ENCODE measurements at places on chromosomes 12 and 14.

DNA sequence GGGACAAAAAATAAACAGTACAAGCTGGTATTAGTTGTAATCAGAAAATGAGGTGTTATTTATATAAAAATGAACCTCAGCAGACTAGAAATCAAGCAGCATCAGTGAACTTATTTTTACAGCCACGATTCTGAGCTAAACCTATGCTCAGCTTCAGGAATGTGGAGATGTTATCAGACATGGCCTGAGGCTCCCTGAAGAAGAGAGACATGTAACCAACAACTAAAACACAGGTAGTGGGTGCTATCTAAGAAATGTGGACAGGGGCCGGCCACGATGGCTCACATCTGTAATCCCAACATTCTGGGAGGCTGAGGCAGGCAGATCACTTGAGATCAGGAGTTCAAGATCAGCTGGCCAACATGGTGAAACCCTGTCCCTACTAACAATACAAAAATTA is 534.3 kb downstream of the VRK1 start:
- DNase-seq, result no peak

- no peak for DNase-seq
These were observed 73.1 kb upstream of the GPR68 start for GRCh38 chr14:91317381-91318308.

DNA sequence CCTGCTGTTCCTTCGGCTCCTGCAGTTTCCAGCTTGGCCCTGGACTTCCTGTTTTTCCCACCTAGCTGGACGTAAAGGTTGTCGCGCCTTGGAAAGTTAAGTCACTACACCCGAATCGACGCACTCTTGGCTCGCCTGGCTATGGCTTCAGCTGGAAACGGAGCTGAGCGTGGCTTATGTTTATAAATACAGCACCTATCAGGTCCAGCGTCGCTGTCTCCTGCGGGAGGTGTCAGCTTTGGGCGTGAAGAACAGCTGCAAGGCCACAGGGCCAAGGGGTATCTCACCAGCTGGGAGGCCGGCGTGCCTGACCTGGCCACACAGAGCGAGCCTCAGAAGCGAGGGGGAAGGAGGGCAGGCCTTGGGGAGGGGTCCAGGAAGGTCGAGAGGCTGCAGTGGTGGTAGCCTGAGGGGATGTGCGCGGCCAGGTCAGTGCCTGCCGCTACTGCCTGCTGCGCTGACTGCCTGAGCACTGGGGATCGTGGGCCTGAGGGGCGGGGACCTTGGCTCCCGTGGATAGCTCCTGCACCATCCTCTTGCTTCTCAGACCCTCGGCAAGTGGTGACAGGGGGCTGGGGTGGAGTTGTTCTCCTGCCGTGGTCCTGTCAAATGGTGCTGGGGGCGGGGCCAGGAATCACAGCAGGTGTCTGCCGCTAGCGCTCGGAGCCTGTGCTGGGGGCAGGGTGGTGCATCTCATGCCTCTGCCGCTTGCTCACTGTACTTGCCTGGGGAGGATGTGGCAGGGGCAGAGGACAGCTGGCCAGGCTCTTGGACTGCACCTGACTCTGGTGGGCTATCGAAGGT is 12.5 kb downstream of the PACS2 start:
- DNase-seq, result no peak

DNA sequence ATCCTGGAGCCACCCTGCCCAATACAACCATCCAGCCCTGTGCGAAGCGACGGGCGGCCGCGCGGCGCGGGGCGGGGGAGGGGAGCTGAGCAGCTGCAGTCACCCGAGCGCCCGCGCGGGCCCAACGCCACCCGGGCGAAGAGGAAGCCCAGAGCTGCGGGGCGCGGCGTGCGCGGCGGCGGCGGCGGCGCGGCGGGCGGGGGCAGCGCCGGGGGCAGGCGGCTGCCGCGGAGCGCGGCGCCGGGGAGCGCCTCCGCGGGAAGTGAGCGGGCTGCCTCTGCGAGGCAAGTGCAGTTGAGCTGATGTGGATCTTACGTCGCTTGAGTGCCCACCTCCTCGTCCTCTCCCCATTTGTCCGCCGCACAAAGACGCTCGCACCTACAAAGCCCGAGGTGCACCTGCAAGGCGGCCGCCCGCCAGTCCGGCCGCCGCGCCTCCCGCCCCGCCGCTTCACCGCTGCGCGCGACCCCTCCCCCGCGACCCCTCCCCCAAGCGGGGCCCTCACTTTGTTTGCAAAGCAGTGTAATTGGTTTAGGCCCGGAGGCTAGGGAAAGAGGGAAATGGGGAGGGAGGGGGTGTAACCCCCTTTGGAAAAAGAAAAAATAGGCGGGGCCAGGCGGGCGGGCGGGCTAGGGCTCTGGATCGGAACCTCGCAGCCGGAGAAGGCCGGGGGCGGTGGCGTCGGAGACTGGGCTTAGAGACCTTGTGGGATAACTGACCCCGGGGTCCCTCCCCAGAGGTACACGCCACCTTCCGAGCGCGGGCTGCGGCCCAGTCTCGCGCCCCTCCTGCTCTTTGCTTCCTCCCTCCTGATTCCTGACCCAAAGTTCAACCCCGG is at the start of the genes FOXA1 and TTC6:
Gene FOXA1 (minus strand): TSS at position 279 of the 838 bp plus-strand sequence. CDS start 277 bp downstream, at position 2.
Gene TTC6 (plus strand): TSS at position 659 of the 838 bp plus-strand sequence. CDS start 26,436 bp downstream, outside the sequence.
- peak; percentile 79 for DNase-seq

DNA sequence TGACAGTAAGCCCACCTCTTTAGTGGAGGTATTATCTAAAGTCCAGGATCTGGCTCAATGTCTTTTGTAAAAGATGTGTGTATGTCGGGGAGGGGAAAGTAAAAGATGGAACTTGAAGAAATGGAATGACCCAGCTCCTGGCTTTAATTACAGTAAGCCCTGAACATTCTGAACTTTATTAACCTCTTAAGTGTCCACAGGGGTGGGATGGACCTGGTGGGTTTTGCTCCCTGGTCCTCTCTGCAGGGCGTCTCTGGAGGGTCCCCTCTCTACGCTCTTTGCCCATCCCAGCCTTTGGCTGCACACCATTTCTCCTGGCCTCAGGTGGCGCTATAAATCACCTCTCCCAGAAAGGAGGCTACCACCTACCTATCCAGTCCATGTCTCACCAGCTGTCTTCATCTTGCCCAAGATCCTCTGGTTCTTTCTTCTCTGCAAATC is 3.7 kb upstream of the CISTR start:
- no peak for DNase-seq

GRCh38 chr14:94377866-94378470 is 10.4 kb downstream of the SERPINA1 start:
- no peak for DNase-seq

GRCh38 chr12:31002999-31003398 is 70.7 kb upstream of the DDX11 start:
- no peak for DNase-seq

DNA sequence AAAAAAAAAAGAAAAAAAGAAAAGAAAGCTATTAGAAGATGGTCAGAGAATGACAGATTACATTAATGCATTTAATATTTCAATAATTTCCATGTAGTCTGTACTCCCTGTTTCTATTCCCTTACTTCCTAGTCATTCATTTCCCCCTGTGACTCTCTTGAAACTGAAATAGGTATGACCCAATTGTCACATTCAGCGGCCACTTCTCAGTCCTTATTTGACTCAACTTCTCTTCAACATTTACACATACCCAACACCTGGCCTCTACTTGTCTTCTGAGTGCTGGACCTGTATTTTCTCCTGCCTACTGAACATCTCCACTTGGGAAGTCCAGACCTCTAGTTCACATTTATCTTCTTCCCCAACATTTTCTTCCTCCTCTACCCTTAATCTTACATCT is 7.2 kb downstream of the EEA1 start:
- DNase-seq, result no peak

DNA sequence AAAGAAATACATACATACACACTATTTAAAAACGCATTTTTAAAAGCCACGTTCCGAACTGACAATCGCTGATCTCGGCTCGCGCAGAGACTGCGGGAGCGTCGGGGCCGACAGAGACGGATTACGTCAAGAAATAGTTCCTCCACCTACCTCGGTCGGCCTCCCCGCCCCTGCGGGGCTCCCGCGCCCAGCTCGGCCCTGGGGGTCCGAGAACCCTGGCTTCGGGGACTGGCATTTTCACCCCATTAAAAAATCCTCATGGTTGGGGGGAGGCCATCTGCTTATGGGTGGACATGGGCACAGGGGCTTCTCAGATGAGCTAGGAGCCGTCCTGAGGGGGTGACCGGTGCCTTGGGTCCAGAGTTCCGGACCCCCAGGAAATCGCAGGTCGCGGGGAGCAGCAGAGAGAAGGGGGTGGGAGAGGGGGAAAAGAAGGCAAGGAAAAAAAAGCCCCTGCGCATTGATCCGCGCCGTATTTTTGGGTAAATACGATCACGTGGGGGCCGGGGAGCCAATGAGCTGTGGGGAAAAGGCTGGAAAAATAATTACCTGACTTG is 324 bp upstream of the HOXC9 start:
- no peak for DNase-seq

- DNase-seq, result no peak
These were observed 3.3 kb downstream of the BRMS1L start for GRCh38 chr14:35829449-35829848.

DNA sequence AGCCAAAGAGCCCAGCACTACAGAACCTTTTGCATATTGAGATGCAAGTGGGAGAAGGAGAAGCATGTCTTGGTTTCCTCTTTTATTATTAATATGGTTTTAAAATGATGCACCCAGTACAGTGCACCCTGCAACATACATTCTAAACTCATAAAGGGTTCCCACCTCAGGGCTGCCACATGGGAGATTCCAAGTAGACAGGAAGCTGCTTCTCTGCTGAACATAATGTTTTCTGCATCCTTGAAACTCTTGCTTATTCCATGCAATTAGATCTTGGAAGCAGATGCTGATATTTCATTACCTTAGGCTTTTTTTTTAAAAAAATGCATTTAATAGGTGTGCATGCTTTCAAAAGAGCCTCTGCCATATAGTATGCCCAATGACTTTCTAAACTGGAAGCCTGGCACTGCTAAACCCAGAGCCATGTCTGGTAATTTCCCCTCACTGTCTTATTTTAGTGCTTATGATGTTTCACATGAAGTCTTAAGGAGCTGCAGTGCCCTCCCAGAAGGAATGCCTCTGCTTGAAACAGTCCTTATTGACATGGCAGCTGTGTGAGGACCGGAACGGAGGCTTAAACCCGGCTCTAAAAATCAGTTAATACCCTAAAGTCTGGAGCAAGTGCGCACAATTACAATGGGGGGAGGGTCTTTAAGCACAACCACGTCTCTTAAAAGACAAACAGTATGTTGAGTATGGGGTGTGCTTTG is 2.0 kb upstream of the SIX1 start:
- DNase-seq, result no peak

DNA sequence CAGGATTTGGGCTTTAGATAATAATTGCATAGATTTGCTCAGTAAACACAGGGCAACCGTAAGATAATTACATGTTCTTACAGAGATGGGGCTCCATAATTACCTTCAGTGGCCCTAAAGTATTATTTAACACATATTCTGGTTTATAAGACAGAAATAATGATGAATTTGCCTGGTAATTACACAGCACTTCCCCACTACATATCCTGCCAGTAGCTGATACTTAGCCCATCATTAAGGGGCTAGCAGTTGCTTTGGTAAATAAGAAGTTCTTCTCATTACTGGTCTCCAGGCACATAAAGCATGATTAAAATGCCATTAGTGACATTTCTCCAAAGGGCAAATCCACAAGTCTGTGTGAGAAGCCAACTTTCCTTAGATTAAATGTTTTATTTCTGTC is 158.7 kb downstream of the NUAK1 start:
- no peak for DNase-seq

DNA sequence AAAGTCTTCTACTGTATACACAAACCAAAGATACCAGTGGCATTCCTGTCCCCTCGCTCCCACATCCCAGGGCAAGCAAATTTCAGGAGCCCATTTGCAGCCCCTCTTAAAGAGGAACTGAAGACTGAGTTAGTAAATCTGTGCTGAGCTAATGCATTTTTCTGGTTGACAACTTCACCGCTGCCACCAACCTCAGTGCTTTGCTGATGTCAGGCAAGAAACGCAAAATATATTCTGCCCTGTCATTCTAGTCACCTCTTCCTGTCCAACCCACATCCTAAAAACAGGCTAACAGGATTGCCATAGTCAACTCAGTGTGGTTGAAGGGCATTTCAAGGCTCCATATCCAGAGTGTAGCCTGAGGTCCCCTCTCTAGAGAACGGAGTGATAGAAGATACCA is 59.4 kb upstream of the FICD start:
- no peak for DNase-seq

DNA sequence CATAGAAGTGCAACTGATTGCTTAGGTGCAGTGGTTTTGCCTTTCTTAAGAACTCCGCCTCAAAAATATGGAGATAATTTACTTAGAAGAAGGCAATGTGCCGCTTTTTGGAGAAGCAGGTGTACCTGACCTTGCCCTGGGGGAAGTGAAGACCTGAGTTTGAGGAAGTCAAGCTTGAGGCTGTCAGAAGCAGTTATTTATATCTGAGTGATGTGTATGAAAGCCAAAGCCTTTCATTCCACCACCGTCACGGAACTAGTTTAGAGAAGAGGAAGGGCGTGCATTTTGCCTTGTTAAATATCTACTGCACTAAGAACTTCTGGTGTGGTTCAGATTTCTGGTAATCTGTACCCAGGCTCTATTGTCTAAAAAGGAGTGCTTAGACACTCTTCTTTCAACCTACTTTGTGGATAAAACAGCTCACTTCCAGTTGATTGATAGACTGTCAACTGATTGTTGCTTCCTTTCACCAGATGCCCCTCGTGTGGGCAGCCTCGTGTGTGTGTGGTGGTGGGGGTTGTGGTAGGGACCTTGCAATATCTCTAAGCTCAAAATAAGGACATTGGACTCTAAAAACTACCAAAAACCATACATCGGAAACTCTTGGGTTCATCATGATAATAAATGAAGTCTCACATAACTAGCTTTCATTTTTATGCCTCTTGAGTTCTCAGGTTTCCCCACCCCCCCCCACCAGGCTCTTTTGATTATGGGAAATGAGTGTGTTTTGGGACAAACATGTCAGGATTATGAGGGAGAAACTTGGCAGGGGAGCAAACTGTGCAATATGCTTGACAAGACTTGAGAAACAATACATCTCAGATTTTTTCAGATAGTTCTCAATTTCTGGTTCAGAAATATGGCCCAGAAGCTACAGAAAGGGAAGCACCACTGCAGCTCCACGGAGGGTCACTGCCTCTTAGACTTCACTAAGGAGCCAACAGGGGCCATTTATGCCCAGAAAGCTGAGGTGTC is 78.6 kb downstream of the ARF6 start:
- peak; percentile 46 for DNase-seq

- DNase-seq, result no peak
These were observed 636 bp downstream of the ZFYVE21 start for GRCh38 chr14:103716091-103716801.

- no peak for DNase-seq
These were observed 335.0 kb downstream of the PCNX1 start for GRCh38 chr14:71242237-71242748.

DNA sequence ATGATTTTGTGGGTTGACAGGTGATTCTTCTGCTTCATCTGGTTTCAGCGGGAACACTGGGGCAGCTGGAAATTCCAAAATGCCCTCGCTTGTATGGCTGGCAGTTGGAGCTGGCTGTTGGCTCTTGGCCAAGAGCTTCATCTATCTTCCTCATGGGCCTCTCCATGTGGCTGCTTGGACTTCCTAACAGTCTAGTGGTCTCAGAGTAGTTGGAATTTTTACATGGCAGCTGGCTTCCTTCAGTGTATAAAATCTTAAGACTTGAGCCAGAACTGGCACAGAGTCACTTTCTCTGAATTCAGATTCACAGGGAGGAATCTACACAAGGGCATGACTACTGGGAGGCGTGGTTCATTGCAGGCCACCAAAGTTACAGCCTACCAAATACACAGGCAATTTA is 204.9 kb upstream of the RMST start:
- no peak for DNase-seq

- DNase-seq, result no peak
These were observed 1.5 kb downstream of the AMN start for GRCh38 chr14:102923925-102924486.

Data from SHP77 treated with DMSO at 0.1 percent for 48 hours (cell line).